Kidney (tissue), 22 donors: ENCODE measurements at places on chromosomes 1 and 21.

- DNase-seq = no peak
Measured at GRCh38 chr1:231600458-231600976, 26.1 kb upstream of the DISC1 start.

GRCh38 chr1:20950679-20951078, 163.6 kb upstream of the HP1BP3 start:
- DNase-seq = no peak

DNA sequence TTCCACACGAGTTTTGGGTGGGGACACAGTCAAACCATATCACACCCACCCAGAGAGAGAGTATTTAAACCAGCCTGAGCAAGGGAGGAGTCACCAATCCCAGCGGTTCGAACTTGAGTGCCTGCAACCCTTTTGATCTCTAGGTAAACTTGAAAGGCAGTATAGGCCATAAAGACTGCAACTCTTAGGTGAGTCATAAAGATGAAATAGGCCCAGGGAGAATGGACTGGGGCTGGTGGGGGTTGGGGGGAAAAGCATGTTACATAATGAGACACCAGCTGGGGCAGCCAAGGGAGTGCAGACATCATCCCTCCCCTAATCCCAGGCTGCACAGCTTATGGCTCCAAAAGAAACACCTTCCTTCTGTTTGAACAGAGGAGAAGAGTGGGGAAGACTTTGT, 99.8 kb upstream of the LHX8 start:
- DNase-seq = no peak

DNA sequence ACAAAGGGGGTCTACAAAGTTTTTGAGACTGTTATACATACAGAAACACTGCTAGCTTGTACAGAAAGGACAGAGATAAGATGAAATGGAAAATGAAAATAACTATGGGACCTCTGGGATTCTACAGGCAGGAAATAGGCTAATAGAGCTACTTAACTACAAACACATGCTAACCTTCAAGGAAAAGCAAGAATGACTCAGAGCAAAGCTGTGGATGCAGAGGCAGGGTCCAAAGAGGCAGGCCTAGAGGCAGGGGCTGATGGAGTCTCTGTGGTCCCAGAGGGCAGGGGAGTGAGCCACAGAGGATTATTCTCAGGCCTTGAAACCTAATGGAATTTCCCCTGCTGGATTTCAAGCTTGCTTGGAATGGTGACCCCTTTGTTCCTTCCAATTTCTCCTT, 18.7 kb upstream of the GOLT1A start:
- DNase-seq = no peak

- DNase-seq = no peak
Measured at GRCh38 chr21:43771199-43771675, 4.9 kb downstream of the CSTB start.

DNA sequence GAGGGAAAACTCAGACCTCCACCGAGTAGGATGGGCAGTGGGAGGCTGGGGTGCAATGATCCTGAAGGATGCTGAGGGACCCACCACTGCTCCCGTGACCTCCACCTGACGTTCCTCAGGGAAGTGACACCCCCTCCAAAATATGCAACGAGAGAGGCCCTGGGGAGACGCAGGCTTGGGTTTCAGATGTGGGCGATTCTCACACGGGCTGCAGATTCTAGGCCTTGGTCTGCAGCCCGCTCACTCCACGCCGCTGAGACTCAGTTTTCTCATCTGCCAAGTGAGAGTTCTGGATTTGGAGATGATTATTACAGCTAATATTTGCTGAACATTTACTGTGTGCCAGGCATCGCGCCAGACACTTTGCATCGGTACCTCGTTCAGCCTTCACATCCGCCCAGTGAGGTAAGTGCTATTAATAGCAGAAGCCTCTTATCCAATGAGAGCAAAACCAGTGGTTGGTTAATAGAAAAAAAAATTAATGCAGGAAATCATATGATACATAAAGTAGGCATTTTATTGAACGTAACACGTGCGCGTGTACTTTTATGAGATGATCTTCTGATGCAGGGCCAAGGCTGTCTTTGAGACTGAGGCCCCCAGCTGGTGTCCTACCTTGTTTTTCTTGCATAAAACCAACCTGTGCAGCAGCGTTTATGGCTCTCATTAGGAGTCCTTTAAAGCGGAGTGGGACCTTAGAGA, 102.0 kb upstream of the RUNX3 start:
- no peak for DNase-seq

DNA sequence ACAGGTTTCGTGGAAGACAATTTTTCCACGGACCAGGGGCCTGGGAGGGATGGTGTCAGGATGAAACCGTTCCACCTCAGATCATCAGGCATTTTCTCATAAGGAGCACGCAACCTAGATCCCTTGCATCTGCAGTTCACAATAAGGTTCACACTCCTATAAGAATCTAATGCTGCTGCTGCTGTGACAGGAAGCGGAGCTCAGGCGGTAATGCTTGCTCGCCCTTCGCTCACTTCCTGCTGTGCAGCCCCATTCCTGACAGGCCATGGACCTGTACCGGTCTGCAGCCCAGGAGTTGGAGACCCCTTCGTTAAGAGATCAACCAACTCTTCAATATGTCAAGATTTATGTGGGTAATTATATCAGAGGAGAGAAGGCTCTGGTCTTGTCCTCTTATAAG, 3.3 kb upstream of the DHX9 start:
- DNase-seq = no peak

DNA sequence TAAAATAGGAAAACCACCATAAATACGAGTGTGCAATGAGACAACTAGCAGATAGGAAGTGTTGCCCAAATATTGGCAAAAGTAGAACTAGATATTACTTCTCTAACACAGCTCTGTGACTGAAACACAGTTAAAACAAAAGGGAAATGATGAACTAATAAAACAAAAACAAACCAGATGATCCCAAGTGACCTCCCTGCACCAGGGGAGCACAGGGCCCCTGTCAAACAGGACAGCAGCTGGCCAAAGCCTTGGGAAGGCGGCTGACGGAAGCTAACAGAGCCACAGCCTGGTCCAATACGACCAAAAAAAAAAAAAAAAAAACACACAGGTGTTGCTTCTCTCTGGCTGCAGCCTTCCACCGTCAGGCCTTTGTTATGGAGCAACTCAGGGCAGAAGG, 17.8 kb downstream of the ZBTB17 start:
- no peak for DNase-seq

- DNase-seq = no peak
Measured at GRCh38 chr1:173208146-173208545, 1.0 kb upstream of the TNFSF4 start.
